ENCODE measurements at places on chromosomes 3 and 15.
A peak's percentile ranks its signal among the peaks of the same experiment; 100 is the strongest.

DNA sequence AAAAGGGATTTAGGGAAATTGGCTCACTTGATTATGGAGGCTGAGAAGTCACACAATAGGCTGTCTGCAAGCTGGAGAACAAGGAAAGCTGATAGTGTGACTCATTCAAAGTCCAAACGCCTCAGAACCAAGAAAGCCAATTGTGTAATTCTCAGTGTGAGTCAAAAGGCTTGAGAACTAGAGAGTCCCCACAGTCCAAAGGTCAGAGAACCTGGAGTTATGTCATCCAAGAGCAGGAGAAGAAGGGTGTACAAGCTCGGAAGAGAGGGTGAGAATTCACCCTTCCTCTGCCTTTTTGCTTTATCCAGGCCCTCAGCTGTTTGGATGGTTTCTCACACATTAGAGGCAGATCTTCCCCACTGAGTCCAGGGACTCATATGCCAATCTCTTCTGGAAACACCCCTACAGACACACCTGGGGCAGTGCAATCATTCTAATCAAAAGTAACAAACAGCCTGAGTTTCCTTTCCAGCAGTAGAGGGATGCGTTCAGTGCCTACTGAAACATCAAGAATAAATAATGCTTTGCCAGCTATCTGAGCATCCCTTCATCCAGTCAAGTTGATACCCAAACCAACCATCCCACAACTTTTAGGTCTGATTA lies 271.5 kb downstream of the SATB1 start:
- no peak for DNase-seq

- no peak for DNase-seq
Measured at GRCh38 chr15:38171973-38172372, 80.7 kb upstream of the SPRED1 start.

DNA sequence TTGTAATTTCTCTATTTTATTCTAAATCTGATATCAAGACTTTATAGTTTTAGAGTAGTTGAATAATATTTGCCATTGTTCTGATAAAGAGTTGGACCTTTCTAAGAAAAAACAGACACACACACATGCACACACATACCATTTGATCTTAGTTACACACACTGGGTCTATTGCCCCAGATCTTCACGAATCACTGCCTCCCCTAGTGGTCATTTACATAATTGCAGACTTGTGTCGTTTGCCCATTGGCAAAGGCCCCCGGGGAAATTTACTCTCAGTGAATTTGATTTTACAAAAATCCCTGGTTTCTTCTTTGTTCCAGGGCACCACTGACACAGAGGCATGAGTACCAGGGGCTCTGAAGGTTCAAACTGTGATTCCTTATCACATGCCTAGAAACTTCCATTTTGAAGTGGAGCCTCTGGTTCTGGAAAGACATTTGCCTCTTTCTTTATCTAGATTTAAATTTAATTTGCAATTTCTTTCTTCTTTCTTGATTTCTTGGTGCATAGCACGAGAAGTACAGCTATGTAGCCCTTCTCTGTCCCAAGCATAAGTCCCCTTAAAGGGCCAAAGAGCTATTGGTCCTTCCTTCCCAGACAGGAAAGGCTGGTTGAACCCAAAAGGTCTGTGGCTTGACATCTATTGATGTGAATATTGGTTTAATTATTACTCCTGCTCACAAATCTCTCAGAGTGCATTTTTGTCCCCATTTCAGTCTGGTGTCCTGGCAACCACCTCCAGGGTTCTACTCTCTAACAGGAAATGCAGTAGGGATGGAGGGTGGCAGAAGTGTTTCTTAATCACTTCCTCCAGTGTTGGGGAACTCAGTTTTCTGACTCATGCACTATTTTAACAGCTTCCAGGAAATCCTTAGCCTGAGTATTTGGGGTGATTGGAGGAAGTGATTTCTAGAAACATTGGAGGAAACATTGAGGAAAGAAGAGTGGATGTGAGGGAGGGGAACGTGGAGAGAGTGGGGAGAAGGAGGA lies 32.4 kb upstream of the SLC6A11 start:
- DNase-seq, result no peak

DNA sequence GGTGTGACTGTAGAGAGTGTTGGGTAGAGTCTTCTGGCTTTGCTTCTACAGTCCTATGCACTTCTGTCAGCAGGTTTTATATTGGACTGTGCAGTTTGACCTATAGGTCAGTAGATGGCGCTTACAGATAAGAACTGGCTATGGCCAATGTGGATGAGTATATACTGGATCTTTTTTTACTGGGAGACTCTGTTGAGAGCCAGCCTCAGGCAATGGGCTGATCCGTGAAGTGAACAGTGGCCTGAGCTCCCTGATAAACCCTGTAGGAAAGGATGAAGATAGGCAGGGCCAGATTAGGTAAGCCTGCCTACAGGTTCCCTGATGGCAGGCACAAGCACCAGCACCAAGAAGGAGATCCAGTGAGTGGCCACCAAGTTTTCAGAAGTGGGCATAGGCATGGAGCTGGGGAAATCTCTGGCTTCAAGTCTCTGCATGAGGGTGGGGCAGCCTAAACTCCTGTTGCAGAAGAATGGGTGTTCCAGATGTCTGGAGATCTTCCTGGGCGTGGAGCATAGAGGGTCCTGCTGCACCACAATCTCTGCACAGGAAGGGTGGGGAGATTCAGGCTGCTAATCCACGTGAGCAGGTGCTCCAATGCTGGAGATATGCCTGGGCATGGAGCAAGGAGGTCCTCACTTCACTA lies 326.0 kb upstream of the SGO1 start:
- DNase-seq, result no peak

DNA sequence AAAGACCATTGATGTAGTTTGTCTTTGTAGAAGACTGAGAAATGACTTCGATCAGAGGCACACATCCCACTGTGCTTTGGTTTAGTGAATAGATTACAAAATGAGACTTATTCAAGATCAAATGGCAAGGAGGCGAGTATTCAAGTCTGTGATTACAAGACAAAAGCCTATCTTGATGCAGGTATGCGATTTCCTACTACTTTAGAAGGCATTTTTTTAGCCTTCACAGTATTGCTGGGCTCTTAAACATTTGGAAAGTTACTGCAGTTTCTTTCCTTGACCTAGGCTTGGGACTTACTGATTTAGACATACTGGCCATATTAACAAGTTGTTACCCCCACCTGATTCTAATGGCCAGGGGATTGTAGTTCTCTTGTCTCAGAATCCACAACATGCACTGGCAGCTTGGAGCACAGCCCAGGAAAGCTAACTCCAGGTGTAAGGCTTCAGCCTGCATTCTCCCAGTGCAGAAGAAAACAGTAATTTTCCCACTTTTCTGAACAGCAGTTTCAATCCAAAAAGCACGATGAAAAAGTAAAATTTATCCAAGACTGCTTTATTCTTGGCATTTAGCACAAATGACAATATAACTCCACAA lies 311.6 kb downstream of the EPHA6 start:
- no peak for DNase-seq

- no peak for DNase-seq
Measured at GRCh38 chr3:137761099-137761562, 3.0 kb upstream of the SOX14 start.

- DNase-seq, result no peak
Measured at GRCh38 chr3:29226706-29227105, 54.2 kb upstream of the RBMS3 start.

GRCh38 chr3:105527949-105528348 lies 161.2 kb downstream of the ALCAM start:
- no peak for DNase-seq

DNA sequence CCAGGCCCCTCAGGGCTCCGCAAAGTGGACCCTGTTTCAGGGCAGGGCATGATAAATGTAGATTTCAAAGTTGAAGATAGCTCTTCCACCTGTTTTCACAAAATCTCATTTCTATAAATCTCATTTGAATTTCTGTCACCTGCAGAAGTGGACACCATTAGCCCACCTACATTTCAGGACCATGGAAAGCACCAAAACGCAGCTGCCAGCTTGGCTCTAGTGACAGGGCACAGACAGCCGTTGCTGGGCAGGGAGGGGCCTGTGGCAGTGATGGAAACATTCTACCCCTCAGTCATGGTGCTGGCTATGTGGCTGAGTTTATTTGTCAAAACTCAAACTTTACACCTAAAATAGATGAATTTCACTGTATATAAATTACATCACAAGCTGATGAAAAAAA lies 40.4 kb downstream of the PRR23E start:
- no peak for DNase-seq

DNA sequence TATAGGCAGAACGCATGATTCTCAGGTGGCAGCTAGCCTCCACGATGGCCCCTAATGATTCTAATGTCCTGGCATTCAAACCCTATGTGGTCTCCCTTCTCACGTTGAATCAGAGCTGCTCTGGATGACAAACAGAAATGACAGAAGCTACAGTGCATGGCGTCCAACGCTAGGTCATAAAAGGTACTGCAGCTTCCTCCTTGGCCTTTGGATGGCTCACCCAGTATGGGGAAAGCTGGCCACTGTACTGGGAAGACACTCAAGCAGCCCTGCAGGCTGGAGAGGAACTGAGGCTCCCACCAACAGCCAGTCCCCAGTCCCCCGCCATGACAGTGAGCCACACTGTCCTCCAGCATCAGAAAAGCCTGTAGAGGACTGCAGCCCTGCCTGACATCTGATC lies 286.3 kb downstream of the FAM43A start:
- no peak for DNase-seq

DNA sequence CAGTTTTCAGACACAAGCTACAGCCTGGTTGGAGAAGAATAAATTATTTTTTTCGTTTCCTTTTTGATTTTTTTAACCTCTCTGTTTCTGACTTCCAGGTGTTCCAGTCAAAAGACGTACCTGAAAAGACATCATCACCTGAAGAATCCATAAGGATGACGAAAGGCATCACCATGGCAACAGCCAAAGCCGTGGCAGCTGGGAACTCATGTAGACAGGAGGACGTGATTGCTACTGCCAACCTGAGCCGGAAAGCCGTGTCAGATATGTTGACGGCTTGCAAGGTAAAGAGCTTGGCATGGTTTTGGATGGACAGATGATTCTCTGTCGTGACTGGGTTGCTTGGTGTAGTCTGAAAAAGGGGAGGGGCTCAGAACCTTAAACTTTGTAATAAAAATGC lies 237.0 kb upstream of the TPM1 start:
- no peak for DNase-seq

- DNase-seq, result no peak
Measured at GRCh38 chr3:26236531-26236930, 386.0 kb upstream of the LRRC3B start.

DNA sequence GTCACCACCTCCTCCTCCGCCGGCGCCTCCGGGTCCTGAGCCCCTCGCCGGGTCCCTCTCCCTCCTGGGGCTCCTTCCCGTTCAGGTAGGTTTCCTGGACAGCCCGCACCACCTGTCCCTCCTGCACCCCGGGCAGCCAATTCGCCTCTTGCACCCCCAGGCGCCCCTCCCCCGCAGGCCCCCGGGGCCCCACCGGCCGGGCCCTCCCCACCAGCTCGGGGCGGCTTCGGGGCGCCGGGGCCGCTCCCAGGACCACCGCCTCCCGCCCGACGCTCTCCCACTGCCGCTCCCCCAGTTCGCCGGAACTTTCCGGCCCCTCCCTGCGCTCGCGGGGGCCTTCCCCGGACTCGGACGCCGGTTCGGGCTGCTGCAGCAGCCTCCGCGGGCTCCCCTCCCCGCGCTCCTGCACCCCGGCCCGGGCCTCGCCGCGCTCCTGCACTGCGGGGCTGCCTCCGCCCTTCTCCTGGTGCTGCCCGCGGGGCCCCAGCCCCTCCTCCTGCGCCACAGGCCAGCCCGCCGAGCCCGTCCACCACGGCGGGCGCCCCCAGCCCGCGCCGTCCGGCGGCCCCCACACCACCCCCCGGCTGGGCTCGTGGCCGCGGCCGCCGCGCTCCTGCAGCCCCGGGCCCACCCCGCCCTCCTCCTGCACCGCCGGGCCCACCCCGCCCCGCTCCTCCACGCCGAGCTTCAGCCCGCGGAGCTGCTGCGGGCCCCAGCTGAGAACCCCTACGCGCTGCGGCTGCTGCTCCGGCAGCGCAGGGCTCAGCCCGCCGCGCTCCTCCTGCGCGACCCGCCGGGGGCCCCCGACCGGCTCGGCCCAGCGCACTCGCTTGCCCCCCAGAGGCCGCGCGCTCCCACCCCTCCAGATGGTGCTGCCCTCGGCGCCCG lies 587 bp upstream of the TNK2 start:
- DNase-seq, result no peak

DNA sequence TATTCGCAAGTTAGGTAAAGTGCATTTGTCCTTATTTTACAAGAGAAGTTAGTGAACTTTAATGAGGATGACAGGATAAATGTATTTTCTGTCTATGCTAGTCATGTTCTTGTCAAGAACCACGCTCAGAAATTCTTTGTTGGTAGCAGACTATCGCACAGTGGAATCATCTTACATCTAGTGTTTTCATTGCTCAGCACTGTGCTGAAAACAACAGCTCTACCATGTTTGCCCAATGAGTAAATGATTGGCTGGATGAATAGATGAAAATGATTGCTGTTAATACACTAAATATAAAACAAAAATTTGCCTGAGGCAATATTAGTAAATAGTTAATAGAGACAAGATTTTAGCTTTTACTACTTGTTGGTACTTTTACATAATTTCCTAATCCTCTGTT lies 265.3 kb upstream of the GOLIM4 start:
- DNase-seq, result no peak

DNA sequence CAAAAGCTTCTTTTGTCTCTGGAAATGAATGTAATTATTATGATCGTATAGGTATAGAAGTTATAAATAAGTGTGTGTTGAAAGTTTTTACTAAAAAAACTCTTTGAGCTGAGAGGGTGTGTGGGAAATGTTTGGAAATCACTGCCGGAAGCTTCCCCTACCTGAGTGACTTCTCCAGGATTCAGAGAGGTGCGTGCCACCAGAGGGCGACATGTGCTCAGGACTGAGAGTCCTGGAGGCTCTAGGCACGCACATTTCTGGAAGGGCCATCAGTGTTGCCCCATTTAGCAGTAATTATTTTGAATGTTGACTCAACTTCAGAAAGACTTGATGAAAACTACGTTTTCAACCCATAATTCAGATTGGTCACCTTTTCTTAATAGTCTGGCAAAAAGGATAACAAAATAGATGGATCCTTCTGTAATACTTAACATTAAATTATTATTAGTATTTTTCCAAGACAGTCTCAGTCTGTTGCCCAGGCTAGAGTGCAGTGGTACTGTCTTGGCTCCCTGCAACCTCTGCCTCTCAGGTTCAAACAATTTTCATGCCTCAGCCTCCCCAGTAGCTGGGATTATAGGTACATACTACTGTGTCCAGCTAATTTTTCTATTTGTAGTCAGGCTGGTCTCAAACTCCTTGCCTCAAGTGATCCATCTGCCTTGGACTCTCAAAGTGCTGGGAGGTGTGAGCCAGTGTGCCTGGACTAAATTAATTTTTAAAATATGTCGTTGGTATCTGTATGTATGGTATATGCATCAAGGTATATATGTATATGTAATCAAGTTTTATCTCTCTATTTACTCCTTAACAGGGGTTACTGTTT lies 34.5 kb downstream of the GPR171 start:
- peak; percentile 72 for DNase-seq

DNA sequence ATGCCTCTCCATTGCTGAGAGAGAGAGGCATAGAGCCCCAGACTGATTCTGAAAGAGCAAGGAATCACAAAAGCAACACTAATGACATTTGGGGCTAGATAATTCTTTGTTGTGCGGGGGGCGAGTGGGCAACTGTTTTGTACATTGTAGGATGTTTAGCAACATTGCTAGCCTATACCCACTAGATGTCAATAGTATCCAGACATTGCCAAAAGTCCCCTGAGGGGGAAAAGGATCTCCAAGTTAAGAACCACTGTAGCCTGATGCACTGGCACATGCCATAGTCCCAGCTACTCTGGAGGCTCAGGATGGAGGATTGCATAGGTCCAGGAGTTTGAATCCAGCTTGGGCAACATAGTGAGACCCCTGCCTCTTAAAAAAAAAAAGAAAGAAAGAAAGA lies 22.8 kb upstream of the GOLM2 start:
- no peak for DNase-seq

All from activated T-helper 9 cell treated with anti-CD3 and anti-CD28 coated beads, Interleukin-2, amount 50 U/mL, for 16 hours (primary cell).